ENCODE measurements at places on chromosomes 3 and 15.

DNA sequence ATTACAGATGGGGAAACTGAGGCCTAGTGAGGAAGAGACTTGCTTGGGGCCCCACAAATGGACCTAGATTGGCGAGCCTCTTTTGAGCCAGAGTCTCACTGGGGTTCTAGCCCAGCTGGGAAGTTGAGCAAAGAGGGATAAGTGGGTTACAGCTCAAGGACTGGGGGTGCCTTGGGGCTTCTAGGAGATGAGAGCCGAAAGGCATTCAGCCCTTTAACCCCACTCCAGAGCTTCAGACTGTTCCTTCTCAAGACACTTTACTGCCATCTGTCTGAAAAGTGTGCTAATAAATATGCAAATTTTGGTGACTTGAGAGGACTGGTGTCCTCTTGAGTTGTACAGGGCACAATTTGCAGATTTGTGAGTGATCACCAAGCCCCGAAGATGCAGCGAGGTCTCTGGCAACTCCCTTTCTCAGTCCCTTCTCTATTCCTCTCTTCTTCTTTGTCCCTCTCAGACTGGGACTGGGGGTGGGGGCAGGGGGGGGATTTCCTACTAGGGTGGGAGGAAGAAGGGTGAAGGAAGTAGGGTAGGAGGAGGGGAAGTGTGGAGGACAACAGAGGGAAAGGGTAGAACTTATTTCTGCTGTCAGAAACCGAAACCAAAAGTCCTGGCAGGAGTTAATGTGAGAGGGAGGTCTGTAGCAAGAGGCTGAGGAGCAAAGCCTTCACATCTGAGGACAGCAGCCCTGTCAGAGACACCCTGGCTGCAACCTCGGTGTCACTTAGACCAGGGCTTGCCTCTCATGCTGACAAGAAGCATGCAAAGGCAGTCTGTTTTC is 16.2 kb upstream of the ANKDD1A start:
- no peak for DNase-seq

- no peak for DNase-seq
Measured at GRCh38 chr15:72967397-72967796, 84.9 kb upstream of the NEO1 start.

DNA sequence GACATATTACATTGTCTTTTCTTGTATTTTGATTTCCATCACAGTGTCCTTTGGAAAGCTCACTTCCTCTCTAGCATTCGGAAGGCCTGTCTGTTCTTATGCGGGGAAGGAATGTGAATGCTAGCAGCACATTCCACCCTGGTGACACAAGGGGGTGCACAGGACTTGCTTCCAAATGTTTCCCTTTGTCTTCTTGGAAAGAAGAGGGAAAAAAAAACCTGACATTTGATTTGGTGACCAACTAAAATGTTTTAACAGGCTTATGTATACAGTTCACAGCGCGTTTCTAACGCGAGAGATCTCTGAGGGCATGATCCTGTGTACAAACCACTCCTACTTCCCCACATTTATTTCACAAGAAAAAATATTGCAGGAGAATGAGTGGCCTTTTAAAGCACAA is 107.6 kb upstream of the FXR1 start:
- DNase-seq, result no peak

DNA sequence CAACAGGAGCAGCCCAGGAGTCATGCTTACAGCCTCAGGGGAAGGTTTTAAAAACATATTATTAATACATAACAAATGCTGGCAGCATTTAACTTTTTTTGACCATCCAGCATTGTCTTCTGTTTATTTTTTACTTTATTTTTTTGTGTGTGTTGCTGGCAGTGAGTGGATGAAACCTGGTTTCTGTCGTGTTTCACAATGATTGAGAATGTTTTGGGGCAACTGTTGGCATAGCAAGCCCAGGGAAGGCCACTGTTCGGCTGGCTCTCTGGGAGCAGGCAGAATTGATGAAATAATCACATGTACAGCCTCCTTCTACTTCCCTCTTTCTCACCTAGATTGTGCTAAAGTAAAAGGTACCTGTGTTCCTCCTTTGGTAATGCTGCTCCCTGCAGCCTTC is 190.2 kb downstream of the NR1D2 start:
- no peak for DNase-seq

GRCh38 chr3:98812851-98813374 is 49.8 kb downstream of the ST3GAL6 start:
- no peak for DNase-seq

GRCh38 chr3:177329854-177330253 is 132.6 kb upstream of the TBL1XR1 start:
- no peak for DNase-seq

GRCh38 chr3:169362301-169362700 is 301.2 kb downstream of the MECOM start:
- DNase-seq, result no peak

DNA sequence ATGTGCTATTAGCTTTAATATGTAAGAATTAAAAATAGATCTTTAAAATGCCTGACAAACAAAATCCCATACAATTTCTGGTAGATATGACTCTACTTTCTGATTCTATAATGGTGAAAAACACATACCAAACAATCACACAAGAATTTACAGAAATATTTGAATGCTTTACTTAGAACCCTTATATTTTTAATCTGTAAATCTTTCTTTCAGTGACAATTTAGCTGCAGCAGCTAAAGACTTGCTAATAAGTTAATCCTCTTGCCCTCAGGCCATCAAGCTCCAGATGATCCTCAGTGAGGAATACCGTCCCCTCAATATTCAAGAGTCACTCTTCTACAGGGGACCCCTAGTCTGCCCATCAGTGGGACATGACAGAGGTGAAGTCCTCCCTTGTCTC is 55.6 kb downstream of the C3orf80 start:
- no peak for DNase-seq

DNA sequence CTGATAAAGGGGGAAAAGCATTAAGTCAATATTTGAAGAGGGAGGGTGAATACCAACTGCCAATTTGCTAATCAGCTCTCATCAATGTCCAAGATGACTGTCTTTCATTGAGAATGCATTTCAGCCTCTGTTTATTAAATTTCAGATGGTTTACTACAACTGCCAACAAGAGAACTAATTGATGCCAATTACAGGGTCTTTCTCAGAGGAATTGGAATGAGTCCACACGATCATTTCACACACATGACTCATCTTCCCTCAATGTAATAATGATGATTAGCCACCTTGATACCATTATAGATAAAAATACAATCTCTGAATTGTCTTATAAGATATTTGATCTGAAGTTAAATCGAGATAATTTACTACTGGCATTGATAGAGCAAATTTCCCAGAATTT is 1274.4 kb downstream of the ROBO2 start:
- no peak for DNase-seq

DNA sequence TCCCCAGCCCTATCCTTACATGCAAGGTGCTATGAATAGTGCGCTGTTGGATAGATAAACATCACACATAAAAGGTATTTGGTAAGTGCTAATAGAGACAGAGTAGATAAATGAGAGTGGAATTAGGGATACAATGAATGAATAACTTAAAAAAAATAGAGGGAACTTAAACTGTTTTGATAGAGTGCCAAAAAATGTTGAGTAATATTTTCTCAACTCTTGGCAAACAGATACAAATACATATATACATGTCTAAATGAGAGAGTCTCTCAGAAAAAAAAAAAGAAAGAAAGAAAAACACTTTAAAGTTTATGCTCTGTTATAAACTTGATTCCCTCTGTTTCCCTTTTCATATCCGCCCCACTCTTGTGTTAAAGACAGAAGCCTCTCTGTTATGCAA is 667.4 kb downstream of the ROBO2 start:
- no peak for DNase-seq

GRCh38 chr15:31264559-31265089 is 62.0 kb upstream of the KLF13 start:
- DNase-seq, result no peak

- no peak for DNase-seq
Measured at GRCh38 chr3:24272875-24273274, 221.8 kb downstream of the THRB start.

- DNase-seq, result no peak
Measured at GRCh38 chr3:174662653-174663052, 196.5 kb upstream of the NAALADL2 start.

DNA sequence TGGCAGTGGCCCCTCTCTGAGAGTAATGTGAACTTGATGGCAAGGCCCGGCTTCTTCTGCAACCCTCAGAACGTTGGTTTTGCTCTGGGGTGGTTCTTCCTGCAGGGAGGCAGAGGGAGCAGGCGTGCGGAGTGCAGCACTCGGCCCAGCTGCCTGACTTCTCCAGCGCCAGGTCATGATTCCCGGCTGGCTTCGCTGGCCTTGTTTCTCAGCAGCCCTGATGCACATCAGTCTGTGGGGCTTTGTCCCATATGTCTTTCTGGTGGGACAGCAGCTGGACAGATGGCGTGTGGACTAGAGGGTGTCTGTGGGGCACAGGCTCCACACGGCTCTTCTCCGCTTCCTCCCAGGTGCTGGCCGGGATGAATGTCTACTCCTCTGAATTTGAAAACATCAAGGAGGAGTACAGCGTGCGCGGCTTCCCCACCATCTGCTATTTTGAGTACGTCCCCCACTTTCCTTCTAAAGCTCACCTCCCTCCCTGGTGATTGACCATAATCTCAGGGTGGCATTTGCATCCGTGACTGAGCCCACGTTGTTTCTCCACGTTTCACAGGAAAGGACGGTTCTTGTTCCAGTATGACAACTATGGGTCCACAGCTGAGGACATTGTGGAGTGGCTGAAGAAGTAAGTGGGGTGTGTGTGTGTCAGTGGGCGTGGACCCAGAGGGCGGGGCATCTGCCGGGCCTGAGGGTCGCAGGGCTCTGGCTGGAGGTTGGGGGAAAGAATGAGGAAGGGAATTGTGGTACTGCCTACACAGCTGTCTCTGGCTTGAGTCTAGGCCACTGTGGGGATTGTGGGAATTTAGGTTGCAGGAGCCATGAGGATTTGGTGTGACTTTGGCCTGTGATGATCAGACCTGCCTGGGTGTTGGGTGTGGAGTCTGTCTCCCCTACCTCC is 57.1 kb downstream of the PDIA5 start:
- DNase-seq, result no peak

DNA sequence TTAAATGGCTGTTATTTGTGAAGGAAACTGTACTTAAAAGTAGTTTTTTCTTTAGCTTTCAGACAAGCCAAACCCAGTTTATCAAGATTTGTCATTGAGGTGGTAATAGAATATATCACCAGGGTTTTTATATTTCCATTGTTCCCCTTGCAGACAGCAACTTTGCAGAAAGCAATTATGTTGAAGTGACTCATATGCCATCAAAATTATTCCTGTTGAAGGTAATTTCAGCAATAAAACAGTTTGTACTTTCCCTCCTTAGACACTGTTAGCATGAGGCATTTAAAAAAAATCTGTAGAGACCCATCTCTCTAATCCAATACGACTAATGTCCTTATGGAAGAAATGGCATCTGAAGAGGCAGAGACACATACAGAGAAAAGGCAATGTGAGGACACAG is 219.0 kb downstream of the NFKBIZ start:
- DNase-seq, result no peak

DNA sequence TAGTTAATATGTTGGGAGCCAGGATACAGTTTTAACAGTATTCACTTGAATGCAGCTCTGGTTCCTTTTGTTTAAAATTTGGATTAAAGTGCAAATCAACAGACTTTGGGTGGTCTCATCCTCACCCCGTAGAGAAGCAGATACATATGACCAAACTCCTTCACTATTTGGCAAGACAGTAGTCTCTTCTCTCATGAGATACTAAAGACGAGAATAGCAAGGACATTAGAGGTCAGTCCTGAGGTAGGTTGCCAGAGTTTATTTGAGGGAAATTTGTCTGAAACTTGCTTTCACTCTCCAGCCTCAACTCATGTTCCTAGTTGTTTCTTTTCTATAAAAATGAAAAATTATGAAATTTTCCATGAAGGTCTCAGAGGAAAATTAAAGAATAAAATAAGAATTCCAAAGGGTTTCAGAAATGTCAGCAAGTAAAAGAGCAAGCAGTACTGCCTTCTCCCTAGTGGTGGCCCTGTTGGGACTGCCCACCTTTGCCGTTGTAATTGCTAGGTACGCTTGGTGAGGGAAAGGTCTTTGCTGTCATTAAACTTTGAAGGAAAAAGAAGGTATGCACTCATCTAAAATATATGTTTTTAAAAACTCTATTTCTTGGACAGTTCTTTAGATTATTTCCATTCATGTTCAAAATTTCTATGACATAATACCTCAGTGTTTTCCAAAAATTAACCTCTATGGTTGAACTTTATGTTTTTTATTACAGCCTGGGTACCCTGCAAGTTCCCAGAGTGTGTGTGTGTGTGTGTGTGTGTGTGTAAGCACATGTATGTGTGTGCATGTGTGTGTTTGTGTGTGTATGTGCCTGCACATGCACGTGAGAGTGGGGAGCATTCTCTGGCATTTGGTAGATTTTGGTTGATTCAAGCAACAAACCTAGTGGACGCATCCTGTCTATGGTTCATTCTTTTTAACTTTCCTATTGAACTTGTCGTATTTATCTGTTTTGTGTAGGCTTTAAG is 111.4 kb downstream of the CMSS1 start:
- no peak for DNase-seq

- no peak for DNase-seq
Measured at GRCh38 chr3:157354254-157354653, 82.4 kb upstream of the PTX3 start.

DNA sequence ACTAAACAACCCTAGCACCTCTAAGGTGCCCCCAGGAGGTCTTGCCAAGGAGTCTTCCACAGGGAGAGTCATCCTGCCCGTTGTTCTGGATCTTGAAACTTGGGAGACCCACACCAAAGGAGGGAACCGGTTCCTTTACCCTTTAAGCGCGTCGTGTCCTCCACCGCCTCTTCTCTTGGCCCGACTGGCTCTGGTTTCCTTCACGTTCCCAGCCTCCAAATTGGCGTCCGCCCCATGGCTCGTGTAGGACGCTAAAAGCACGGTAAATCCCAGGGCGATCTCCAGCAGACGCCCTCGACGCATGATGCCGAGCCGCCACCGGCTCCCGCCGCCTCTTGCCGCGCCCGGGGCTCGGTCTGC is 1.1 kb downstream of the FBN1 start:
- DNase-seq, result no peak

- no peak for DNase-seq
Measured at GRCh38 chr15:23760024-23760423, 72.9 kb upstream of the NDN start.

DNA sequence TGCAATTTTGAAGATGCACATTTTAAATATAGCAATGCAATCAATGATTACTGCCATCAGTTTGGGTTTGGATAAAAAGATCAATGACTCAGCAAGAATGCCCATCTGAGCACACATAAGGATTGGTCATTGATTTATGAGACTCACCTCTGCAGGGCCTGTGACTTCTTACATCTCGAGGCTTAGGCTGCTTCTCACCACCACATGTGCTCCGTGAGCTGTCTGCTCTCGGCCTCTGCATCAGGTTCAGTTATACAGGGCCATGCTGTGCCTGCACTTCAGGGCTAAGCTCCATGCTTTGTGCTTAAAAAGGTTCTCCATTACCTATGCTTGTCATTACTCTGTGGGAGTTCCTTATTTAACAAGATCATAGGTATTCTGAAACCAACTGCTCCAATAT is 887.5 kb downstream of the DIPK2A start:
- DNase-seq, result no peak

All from stimulated activated CD4-positive, alpha-beta T cell treated with anti-CD3 and anti-CD28 coated beads, Interleukin-12 subunit alpha, Interleukin-12 subunit beta, amount 100 ng/mL, for 24 hours (primary cell).